LNCaP clone FGC (cell line): ENCODE measurements at places on chromosomes 13 and 19.

- no peak for DNase-seq
Measured at GRCh38 chr13:100212904-100213553, 124.1 kb downstream of the PCCA start.

DNA sequence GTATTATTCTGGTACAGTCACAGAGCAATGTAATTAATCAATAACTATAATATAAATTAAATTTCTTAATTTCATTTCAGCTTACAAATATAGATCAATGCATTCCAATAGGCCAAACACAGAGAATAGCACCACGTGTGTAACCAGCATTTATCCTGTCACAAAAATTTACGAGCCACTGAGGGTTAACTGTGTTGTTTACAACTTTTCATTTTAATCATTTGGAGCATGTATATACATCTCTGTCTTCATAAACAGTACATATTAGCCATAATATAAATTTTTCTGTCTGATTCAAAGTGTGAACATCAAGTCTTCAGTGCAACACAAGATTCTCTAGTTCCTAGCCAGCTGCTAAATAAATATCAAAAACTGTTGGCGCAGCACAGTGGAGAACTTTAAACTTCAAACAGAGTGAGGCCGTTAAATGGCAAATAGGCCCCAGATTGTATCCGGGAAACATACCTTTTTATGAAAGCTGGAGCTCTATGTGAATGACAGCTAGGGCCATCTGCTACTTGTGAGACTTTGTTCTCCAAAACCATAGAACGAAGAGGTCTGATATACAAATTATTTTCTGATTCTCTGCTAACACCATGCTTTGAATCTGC is 105.1 kb downstream of the TBC1D4 start:
- no peak for DNase-seq

- no peak for DNase-seq
Measured at GRCh38 chr19:36013280-36014011, 567 bp downstream of the ALKBH6 start.

DNA sequence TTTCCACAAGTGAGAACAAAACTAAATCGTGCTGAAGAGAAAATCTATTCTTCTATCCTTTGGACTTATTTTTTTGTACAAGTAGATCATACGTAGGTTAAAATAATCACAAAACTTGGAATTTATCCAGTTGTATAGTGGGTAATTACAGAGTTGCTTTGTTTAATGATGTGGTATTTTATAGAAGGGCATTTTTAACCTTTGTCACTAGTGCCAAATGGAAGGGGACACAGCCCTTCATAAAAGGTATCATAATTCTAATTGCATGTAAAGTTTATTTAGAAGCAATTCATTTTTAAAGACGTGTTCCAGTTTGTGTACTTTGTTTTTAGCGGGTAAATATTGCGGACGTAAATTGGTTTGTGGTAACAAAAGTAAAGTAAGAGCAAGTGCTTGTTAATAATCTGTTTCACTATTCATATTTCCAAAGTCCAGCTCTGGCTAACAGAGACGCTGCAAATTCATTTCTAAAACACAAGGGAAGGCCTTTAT is 99.5 kb downstream of the ERCC5 start:
- peak; percentile 59 for DNase-seq

DNA sequence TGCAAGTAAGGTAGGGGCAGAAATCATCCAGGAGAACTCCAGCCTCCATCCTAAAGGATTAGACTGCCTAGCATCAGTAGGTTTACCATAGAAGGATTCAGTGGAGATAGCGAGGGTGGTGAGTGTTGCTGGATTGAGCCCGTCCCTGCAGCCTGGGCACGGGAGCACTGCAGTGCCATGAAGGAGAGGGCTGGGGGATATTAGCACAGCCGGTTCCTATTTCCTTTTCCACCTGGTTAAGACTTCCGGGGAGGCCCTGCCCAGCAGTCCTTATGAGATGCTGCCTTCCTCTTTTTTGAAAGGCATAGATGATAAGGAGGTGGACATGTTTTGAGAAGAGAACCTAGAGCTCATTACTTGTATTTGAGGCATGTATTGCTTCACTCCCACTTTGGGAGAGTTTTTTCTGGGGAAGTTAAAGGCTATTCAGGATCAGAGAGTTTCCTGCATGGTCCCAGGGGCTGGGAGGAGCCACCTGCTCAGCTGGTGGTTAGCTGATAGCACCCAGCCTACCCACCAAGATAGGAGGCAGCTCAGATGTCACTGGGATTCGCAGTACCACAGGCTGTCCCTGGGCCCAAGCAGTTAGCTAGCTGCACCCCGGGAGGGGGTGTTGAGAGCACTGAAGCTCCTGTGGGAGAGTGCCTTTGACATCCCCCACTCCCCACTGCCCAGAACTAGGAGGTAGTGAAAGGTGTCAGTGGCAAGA is 17.2 kb downstream of the ACTN4 start:
- DNase-seq = no peak

DNA sequence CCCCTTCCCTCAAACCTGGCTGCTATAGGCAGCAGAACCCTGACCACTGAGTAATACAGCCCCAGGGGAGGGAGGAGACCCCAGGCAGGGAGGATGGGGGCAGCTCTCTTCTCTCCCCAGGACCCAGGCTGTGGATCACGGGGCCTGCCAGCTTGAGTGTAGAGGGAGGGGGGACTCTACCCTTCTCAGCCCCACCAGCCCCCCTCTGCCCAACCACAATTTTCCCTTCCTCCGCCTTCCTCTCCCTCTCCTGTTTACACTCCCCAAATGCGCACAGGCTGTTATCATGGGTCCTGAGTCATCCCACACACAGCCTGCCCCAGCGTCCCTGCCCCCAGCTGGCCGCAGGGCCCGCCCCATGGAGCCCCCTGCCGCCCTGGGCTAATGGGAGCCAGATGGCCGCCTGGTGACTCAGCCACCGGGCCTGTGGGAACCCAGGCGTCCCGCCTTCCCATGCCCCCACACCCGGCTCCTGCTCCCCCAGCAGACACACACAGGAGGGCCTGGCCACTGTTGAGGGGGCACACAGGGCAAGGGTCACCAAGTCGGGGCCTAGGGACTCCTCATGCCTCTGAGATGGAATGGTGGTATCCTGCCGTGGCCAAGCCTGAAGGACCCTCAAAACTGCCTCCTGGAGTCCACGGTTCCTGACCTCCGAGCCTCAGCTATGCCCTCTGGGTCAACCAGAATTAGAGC is 13.6 kb downstream of the CCDC97 start:
- DNase-seq = no peak

DNA sequence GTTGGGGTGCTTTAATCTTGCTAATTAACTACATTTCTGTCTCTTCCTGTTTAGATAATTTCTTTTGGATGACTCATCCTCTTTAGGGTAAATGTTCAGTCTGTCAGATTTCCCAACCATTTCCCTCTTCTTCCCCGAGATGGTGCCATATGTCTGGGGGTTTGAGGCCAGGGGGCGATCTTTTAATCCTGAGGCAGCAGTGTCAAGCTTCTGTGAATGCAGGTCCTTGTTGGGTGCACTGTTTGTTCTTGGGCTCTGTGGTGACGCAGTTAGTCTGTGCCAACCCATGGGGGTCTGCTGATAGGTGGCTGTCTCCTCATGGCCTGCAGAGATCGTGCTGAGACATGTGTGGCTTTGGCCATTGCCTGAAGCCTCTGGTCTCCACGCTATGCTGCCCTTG is 420.4 kb downstream of the NDFIP2 start:
- no peak for DNase-seq

- no peak for DNase-seq
Measured at GRCh38 chr13:40350283-40350992, 316.0 kb downstream of the FOXO1 start.
